ENCODE measurements at places on chromosomes 6 and 20.

DNA sequence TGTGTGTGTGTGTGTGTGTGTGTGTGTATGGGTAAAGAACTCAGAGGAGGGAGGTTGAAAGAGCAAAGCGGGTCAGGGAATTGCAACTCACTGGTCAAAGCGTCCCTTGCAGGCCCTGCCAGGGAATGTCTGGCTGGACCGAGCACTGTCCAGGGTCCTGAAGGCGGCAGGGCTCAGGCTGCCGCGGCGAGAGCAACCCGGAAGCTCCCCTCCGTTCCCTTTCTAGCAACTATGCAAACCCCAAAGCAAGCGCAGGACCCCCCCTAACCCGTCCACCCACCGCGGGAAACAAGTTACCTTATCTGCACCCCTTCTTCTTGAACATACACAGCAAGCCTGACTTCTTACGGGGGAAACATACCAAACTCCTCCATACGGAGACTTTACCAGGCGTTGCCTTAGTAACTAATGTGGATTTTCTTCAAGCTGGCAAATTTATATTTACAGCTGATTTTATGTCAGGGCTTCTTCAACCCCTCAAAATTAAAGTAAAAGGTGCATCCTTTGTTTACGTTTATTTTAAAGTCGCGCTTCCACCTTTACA lies 538 bp upstream of the GRM1 start:
- DNase-seq: peak; percentile 93

DNA sequence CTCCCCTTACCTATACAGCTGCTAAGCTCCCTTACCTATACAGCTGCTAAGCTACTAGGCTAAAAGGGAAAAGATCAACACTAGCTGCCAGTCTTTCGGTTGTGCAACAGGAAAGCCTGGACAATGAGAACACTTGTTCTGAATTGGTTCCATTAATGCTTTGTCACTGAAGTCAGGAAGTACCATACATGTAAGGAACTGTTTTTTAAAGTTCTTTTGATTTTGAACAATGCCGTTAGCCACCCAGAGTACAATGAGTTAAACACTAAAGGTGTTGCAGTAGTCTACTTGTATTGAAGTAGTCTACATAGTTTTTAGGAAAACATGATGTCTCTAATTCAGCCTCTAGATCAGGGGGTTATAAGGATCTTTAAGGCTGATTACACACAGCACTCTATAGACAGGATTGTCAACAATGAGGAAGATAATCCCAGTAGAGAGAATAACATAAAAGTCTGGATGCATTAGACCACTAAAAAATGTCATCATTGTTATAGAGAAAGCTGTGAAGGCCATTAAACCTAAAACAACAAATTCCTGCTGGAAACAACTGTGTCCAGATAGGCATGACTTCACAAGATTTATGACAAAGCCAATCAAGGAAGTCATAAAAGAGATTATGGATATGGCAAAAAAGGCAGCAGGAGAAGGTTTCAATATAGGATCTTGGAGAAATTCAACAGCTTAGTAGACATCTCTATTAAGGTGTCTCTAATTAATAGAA lies 306.3 kb downstream of the PHF3 start:
- DNase-seq: no peak

DNA sequence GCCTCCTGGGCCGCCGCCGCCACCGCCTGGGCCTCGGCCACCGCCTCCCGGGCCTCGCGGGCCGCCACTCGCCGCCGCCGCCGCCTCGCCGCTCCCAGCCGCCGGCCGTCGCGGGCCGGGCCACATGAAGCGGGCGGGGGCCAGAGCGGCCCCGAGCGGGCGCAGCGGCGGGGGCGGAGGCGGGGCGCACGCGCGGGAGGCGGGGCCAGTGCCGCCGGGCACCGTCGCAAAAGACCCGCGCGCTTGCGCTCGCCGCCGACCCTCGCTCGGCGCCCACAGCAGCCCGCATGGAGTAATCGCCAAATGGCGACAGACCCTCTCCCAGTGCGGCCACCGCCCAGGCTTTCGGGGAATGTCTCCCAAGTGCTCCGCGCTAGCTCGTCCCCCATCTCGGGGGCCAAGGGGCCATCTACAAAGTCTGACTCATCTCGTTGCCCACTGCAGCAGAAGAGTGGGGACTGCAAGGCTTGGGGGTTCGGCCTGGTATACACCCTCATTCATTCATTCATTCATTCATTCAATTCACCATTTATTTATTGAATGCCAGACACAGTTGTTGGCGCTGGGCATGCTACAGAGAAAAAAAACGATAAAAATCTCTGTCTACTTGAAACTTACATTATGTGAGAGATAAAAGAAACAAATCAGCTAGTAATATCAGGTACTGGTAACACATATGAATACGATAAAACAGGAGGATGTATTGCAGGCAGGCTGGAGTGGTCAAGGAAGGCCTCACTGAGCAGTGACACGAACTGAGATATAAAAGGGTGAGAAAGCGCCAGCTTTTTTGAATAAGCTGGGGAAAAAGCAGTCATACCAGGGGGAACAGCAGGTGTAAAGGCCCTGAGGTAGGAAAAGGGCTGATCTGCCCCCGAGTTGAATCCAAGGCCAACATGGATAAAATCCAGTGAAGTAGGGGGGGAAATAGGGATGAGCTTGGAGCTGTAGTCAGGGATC lies at the start of gene B4GALT5:
TSS of gene B4GALT5 (minus strand) at position 126 of the 960 bp plus-strand sequence. CDS start 188 bp downstream, outside the sequence.
- peak; percentile 94 for DNase-seq

DNA sequence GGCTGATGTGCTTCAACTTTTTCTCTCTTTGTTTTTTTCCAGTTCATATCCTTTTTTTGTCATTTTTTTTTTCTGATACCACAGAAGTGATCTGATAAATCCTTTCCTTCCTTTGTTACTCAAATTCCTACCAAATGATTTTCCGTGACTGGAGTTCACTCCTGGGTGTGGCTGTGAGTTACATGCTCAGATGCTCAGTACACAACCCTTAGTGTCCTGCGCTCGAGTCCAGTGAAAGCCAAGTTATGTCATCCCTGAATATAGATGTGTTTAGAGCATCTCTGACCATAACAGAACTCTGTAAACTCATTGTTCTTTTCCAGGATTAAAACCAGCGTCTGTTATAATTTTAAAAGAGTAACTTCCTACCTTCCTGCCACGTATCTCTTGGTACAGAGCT lies 147.2 kb upstream of the AKAP12 start:
- DNase-seq: no peak

DNA sequence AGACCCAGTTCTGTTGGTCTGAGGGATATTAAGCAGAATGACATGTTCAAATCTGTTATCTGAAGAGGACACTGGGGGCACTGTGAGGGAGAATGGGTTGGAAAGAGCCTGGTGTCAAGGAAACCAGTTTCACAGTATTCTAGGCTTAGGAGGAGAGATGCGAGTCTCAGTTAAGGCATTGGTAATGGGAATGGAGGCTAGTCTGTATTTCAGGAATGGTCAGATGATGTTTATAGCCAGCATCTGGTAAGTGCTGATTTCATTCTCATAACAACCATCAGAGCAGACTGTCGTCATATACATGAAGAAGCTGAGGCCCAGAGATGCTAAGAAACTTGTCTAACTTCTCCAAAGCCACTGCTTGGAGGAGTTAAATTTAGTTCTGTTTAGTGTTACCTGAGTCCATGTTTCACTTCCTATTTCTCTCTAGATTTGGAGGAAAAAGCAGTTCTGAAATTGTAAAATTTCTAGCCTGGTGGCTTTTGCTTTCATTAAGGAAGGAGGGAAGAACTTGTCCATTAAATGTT lies 242.0 kb downstream of the ARID1B start:
- DNase-seq: no peak

DNA sequence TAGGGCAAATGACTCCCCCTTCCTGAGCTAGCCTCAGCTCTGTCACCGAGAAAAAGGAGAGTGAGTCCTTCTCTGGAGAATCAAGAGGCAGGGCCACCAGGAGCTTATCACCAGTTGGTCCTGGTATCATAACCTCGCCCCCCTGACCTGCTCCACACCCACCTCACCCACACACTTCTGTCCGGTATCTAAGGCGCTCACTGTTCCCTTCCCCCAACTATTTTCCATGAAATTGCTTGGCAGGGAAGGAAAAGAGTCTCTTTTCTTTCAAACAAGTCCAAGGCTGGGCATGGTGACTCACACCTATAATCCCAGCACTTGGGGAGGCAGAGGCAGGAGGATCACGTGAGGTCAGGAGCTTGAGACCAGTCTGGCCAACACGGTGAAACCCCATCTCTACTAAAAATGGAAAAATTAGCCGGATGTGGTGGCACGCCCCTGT lies 77.6 kb downstream of the ZMYND8 start:
- no peak for DNase-seq
